Central memory CD4-positive, alpha-beta T cell (primary cell): ENCODE measurements at places on chromosomes 5 and 9.

- DNase-seq, result no peak
Measured at GRCh38 chr5:6195711-6196358, 182.5 kb downstream of the MED10 start.

GRCh38 chr5:37837414-37838032, 2.3 kb downstream of the GDNF start:
- DNase-seq, result no peak

DNA sequence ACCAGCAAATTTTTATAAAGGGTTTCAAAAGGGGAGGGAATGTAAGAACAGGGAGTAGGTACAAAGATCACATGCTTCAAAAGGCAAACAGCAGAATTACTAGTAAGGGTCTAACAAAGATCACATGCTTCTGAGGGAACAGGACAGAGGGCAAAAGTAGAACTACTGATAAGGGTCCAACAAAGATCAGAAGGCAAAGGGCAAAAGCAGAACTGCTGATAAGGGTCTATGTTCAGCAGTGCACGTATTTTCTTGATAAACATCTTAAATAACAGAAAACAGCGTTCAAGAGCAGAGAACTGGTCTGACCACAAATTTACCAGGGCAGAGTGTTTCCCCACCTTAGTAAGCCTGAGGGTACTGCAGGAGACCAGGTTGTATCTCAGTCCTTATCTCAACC, 469.5 kb upstream of the PIK3R1 start:
- no peak for DNase-seq

- DNase-seq, result no peak
Measured at GRCh38 chr5:109945097-109945678, 255.5 kb downstream of the MAN2A1 start.

DNA sequence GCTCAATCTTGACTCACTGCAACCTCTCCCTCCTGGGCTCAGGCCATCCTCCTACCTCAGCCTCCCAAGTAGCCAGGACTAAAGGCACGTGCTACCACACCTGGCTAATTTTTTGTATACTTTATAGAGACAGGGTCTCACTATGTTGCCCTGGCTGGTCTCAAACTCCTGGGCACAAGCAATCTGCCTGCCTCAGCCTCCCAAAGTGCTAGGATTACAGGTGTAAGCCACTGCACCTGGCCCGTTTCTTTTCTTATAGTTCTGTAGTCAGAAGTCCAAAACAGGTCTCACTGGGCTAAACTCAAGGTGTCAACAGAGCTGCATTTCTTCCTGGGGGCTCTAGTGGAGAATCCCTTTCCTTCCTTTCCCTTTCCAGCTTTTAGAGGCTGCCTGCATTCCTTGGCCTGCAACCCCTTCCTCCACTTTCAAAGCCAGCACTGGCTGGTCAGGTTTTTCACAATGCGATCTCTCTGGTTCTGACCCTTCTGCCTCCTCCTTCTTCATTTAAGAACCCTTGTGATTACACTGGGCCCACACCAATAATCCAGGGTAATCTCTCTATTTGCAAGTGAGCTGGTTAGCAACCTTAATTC, 16.3 kb downstream of the IRF1 start:
- DNase-seq, result no peak

- no peak for DNase-seq
Measured at GRCh38 chr5:77558266-77558665, 66.2 kb upstream of the WDR41 start.

DNA sequence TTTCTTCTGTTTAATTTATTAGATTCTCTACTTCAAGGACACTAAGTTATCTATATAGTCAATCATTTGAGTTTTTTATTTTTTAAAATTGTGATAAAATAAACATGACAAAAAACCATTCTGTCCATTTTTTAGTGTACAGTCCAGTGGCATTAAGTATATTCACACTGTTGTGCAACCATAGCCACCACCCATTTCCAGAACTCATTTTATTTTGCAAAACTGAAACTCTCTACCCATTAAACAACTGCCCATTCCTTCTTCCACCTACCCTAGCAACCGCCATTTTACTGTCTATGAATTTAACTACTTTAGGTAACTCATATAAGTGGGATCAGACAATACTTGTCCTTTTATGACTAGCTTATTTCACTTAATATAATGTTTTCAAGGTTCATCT, 275.6 kb downstream of the SH3GL2 start:
- DNase-seq, result no peak

DNA sequence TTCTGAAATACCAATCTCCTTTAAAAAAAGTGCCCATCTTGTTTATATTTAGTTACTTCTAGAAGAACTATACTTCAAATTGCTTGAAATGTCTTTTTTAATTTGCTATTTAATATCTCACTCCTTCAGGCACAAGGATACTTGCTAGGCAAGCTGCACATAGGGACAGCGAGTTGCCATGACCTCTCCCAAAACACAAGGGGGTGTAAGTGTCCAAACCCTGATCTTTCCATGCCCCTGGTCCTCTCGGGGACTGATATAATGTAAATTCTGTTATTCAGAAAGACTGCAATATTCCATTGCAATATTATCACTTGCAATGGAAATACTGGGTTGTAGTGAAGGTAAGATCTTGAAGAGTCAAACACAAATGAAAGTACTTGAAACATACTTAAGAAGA, 480.4 kb downstream of the CETN3 start:
- DNase-seq, result no peak

GRCh38 chr5:152593388-152593787, 188.3 kb upstream of the NMUR2 start:
- DNase-seq, result no peak

- DNase-seq, result no peak
Measured at GRCh38 chr9:37927601-37928551, 23.9 kb upstream of the SLC25A51 start.

DNA sequence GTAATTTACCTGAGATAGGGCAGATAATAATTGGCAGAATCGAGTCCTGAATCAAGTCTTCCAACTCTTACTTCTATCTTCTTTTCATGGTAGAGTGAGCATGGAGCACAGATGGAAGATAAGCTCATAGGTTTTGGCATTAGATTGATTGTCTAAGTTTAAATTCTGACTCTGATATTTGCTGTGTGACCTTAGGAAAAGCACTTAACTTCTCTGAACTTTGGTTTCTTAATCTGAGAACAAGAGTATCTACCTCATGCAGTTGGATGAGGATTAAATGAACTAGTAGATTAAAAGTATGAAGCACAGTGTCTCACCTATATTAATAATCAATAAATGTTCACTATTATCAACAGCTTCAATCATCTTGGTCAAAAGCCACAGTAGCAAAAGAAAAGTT, 9.4 kb upstream of the ASTN2 start:
- no peak for DNase-seq

DNA sequence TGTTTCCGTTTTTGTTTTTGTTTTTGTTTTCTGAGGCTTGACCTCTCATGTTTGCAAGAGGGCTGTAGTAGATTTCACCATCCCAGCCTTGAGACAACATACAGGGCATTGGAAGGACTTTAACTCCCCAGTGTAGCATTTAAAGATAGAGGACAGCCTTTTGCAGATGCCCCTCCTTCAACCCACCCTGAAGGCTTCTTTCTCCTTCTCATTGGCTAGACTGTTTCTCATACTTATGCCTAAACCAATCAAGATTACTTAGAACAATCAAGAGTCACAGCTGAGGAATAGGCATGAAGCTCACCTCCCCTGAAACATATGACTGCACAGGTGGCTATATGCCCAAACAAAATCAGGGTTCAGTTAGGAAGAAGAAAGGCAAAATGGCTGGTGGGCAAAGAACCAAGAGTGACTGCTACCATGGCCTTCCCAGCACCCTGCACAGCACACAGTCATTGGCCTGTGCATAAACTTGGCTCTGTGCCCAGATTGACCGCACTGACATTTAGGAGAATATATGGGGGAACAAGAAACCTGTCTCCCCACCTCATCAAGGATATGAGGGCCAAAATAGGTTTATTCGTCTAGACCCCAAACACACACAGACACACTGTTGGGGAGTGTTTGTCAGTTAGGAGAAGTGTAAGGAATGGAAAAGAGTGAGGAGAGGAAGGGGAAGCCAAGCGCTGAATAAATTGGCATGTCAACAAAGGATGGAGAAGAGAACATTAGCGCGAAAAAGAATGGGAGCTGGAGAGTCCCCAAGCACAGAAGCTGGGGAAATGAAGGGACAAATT, 137.3 kb upstream of the RANBP3L start:
- DNase-seq, result no peak

GRCh38 chr9:87886933-87887505, 4.3 kb downstream of the SPATA31E1 start:
- DNase-seq, result no peak

DNA sequence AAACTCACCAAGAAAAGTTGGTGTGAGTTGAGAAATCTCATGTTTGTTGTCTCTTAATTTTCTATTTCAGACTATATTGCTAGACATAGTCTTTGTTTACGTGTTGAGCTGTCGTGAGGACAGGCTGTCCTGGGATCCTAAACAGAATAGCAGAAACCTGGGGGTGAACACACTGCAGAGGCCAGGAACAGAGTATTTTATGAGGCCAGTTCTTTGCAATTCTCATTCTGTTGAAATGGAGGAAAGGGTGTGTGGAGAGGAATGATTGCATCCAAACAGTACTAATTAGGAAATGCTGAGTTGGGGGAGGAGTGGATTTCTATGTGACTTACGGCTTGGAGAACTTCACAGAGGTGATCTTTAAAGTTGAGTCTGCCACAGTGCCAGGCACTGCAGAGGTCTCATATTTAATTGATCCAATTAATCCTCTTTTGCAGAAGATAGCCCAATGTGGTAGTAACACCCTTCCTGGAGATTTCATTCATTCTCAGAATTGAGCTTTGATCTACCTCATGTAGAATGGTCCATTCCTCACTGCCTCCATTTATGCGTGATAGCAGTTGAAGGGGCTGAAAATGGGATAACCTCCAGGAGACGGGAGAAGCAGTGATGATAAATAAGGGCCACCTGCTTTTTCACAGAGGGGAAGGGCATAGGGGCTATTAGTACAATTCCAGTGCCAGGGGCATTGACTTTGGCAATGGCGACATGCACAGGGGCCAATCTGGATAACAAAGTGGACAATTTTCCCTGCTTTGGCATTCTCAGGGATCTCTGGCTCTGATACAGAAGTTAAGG, 84.7 kb upstream of the TNFAIP8 start:
- no peak for DNase-seq

DNA sequence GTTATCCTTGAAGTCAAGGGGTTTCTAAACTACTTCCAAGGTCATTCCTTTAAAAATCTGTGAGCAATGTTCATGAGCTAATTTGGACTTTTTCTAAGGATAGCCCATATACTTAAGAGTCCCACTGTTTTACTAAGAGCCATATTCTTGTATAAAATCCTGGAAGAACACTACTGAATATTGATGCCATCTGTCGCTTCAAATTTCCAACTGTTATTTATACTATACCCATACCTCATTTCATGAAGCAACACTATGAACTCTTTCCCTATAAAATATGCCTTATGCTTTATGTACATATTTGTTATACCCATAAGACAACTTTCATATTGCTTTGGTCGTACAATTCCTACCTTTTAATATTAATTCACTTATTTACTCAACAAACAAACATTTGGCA, 12.4 kb upstream of the ANKRD55 start:
- no peak for DNase-seq
